Testis (tissue), 5 donors: ENCODE measurements at places on chromosomes 16 and 17. TPM values are rescaled to one million over a fixed set of nuclear protein-coding genes. Genes with fewer than 3 reads are reported as not detected.

The SLC35B1 gene
- polyA plus RNA-seq: 66.3 TPM

The NHLRC4 gene
- polyA plus RNA-seq: 3.0 TPM

The TM4SF5 gene
- polyA plus RNA-seq: not detected

The ADPRM gene
- 9.0 TPM for polyA plus RNA-seq

The TMEM88 gene
- 6.8 TPM for polyA plus RNA-seq

The IGF2BP1 gene
- polyA plus RNA-seq: 10.4 TPM

The KRT17 gene
- 12.2 TPM for polyA plus RNA-seq

The TSNAXIP1 gene
- 93.7 TPM for polyA plus RNA-seq

The NECAB2 gene
- polyA plus RNA-seq: 12.9 TPM

The TMEM208 gene
- 55.6 TPM for polyA plus RNA-seq

The ZNF287 gene
- polyA plus RNA-seq: 3.7 TPM

The EPOP gene
- polyA plus RNA-seq: 18.6 TPM

The ASPHD1 gene
- 11.1 TPM for polyA plus RNA-seq

The LRRC46 gene
- polyA plus RNA-seq: 147 TPM

The ASGR1 gene
- 21.3 TPM for polyA plus RNA-seq

The FOXC2 gene
- polyA plus RNA-seq: 3.9 TPM

The SRCIN1 gene
- polyA plus RNA-seq: 3.2 TPM

The EME2 gene
- 12.5 TPM for polyA plus RNA-seq

The PLXDC1 gene
- 40.5 TPM for polyA plus RNA-seq

The FBXW10 gene
- polyA plus RNA-seq: 30.9 TPM

The SUPT6H gene
- polyA plus RNA-seq: 64.8 TPM

The TBC1D3G gene
- 34.2 TPM for polyA plus RNA-seq

The ARL5C gene
- not detected for polyA plus RNA-seq
